ENCODE measurements at places on chromosomes 5 and 9.

DNA sequence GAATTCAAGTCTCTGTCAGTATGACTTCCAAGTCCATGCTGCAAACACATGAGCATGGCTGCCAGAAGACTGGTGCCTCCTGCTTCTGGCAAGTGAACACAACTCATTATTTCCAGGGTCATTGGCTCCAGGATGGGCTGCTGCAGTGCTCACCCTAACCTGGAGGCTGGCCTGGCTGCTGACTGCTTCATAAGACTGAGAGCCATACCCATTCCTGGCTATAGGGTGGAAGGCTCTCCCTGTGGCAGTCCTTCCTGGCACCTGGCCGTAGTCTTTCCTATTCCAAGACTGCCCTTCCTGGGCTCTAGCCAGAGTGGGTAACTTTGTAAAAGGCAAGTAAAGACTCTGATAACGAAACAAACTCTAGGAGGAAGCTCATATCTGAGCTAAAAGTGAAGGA, 51.2 kb downstream of the CXXC5 start:
- DNase-seq, result no peak

DNA sequence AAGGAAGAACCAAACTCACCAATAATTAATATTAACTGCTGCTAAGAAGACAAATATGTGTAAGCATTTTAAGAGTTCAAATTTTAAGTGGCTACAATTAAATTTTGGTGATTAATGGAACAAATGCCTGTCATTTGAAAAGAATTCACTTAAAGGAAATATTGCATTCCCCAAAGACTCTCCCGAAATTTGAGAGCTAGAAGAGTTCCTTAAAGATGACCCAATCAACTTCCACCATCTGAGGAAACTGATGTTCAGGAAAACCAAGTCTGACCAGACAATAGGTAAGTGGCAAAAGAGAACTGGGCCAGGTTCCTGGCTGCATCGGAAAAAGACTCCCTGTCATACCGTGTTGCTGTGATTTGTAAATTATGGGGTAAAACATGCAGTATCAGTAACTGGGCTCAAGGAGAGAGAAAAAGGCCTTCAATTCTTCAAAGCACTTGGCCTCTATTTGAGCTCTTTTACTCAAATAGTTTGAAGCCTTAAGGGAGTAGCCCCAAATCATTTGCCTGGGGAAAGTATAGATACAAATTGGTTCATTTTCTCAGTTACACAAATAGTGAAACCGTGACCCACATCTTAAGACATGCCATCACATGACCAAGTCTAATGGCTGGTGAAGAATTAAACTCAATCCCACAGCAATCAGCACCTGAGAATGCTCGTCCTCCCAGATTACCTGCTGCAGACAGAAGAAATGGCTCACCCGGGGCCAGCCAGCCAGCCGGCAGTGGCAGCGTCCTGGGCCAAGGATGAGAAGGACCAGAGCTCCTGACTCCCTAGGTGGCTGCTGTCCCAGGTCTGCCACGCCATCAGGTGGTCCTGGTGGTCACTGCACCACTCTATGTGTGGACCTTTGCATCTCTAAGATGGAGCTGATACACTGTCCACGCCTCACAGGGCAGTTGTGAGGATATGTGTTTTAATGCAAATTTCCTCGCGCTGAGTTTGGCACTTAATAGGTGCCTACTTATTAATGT, 162.9 kb downstream of the TTLL11 start:
- no peak for DNase-seq

- no peak for DNase-seq
Measured at GRCh38 chr9:98181746-98182068, 10.7 kb downstream of the CORO2A start.

- no peak for DNase-seq
Measured at GRCh38 chr5:133746834-133747233, 134.5 kb upstream of the FSTL4 start.

DNA sequence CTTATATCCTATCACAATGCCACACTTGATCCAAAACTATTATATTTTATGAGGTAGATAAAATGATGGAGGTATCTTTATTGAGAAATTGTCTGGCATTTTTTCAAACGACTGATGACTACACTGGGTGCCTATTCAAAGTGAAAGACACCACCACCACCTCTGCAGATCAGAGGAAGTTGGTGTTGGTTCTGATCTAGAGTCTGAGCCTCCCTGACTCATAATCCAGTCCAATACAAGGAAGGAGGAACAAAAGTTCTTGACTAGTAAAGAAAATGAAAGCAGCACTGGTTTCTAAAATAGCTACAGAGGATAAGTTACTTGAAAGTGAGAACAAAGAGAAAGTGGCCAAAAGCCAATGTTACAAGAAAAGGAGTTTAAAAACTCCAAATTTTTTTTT, 139.9 kb downstream of the RFX3 start:
- no peak for DNase-seq

GRCh38 chr5:133421394-133421793, 190.9 kb downstream of the FSTL4 start:
- DNase-seq, result no peak

- DNase-seq, result no peak
Measured at GRCh38 chr5:139961435-139962157, 81.5 kb downstream of the NRG2 start.

DNA sequence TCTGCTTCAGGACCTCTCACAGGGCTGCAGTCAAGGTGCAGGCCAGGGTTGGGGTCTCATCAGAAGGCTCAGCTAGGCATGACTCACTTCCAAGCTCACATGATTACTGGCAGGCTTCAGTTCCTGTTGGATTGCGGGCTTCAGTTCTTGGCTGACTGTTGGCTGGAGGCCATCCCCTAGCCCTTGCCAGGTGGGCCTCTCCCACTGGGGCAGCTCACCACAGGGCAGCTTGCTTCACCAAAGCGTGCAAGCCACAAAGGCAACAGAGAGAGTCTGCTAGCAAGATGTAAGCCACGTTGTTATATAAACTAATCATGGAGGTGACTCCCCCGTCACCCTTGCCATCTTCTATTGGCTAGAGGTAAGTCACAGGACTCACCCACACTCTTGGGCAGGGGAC, 14.4 kb downstream of the CPLX2 start:
- DNase-seq, result no peak

- DNase-seq, result no peak
Measured at GRCh38 chr5:146390469-146390868, 51.8 kb downstream of the POU4F3 start.

DNA sequence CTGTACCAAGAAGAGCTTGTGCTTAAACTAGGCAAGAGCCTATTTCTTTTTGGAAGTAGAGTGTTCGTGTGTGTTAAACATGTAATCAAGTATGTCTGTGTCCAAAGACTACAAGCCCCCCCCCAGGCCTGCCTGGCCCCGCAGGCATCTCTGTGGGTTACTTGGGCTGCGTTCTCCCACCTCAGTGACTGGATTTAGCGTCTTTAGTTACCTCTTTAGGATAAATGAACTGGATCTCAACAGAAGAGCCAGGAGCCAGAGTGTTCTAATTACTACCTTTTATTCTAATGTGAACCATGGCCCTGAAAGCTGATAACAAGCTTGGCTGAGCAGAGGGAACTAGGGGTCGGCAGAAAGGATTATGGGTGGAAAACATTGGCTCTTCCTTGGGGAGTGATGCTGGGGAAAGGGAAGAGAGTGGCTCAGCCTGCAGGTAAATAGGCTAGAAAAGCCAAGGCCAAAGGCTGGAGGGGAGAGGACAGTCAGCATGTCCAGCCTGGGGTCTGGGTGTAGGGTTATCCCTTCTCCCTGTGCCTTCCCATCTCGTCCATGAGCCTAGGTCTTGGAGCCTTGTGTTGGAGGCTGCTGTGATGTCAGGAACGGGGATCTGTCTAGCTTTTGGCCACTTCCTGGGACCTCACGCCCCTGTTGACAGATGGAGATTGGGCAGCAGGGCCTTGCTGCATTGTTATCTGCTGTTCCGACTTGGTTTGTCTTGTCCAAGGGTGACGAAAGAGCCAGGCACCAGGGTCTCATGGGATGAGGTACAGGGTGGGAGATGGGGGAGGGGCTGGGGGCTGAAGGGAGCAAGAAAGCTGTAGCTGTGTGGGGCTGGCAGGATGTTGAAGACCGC, 11.1 kb downstream of the CD74 start:
- DNase-seq, result no peak

- DNase-seq, result no peak
Measured at GRCh38 chr5:34859253-34859652, 20.3 kb downstream of the TTC23L start.

- peak; percentile 55 for DNase-seq
Measured at GRCh38 chr5:88675708-88676636, 207.0 kb downstream of the MEF2C start.

DNA sequence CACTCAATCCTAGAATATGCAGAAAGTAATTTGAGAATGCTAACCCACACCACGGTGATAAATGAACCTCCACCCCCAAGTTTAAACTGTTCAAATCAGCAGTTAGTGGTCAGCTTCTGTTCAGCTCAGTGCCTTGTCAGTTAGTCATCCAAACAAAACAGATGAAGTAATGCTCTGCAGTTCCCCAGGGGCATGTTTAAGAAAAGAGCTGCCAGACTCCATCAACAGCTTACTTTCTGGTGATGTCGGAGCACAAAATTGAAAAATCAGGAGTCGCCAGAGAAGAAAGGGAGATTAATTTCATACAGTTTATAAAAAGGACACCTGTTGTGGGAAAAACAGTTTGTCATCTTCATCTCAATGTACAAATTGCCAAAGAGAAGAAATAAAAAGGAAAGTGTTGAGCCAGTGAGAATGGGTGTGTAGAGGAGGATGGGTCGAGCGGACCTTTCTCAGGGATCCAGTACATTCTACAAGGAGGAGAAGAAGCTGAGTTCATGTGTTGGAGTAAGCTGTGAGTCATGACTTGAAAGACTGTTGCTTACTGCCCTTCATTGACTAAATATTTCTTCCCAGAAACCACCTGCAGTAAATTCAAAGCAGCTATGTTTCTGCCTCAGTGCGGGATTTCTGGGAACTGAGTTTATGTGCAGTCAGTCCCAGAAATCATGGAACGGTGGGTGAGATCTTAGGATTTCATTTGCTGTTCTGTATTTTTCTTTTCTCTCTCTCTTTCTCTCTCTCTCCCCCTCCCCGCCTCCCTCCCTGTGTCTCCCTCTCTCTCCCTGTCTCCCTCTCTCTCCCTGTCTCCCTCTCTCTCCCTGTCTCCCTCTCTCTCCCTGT, 13.7 kb downstream of the TRIO start:
- no peak for DNase-seq

DNA sequence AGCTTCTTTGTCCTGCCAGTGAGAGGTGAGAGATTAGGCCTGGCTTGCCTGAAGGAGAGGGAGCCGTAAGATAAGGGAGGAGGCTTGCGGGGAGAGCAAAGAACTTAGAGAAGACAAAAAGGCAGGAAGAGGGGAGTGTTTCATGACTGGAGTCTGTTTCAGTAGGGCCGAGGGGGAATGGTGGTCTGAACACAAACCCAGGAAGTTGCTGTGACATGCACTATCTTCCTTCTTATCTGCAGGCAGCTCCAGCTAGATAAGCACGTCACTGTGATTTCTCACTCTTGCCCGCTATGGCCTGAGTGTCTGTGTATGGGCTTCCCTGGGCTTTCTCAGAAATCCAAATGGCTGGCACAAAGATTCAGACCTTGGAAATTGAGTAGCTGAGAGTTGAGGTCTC, 307.5 kb upstream of the CLINT1 start:
- DNase-seq, result no peak

- DNase-seq, result no peak
Measured at GRCh38 chr5:130652176-130652575, 512.9 kb downstream of the HINT1 start.

DNA sequence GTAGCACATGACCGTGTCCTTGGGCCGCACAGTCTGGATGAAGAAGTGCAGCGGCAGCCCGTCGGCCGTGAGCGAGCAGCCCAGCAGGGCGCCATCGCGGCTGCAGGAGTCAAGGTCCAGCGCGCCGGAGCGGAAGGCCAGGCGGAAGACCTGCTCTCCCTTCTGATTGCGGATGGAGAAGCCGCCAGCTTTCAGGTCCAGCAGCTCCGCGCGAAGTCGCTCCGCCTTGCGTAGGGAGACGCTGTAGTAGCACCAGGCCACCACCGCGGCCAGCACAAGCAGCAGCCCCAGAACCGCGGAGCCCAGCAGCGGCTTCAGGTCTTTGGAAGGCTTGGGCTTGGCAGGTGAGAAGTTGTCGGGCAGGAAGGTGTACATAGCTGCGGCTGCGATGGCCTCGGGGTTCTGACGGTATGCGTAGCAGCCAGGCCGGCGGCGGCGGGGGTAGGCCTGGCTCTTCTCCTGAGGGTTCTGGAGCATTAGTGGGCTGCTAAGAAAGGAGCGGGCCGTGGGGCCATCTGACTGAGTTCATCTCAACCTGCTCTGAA, 4.2 kb downstream of the MYORG start:
- DNase-seq, result no peak

DNA sequence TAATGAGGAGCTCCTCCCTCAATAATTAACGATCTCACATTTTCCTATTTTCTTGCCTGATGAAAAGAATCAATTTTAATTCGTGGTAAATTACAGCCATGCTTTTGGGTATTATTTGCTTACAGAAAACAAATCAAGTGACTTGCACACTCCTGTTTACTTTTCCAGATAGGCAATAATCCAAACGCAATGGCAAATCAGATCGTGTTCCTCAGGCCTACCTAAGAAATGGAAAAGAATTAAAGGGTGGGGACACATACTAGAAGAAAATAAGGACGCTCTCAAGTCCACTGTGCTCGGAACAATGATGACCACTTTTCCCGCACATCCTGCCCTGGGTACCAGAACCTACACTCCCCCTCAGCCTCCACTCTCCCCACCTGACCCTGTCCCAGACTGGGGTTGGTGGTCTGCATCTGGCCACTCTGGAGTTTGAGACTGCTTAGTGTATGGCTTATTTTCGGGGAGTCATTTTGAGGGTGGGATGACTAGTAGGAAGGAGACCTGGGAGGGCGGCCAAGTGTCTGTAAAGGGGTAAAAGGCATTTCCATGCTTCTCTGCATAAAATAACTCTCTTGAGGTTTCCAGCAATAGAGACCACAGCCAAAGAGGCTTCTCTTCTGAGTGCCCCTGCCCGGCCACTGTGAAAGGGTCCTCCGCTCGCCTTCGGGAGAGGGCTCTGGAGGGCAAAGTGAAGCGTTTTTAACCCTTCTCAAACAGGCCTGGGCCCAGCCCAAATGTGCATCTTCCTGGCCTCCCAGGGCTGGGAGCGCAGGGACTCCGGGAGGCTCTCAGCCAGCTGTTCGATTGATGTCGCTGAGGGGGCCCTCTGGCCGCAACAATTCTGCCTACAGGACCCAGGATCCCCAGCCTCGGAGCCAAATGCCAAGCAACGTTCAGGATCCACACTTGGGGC, 4.5 kb upstream of the OTP start:
- no peak for DNase-seq

DNA sequence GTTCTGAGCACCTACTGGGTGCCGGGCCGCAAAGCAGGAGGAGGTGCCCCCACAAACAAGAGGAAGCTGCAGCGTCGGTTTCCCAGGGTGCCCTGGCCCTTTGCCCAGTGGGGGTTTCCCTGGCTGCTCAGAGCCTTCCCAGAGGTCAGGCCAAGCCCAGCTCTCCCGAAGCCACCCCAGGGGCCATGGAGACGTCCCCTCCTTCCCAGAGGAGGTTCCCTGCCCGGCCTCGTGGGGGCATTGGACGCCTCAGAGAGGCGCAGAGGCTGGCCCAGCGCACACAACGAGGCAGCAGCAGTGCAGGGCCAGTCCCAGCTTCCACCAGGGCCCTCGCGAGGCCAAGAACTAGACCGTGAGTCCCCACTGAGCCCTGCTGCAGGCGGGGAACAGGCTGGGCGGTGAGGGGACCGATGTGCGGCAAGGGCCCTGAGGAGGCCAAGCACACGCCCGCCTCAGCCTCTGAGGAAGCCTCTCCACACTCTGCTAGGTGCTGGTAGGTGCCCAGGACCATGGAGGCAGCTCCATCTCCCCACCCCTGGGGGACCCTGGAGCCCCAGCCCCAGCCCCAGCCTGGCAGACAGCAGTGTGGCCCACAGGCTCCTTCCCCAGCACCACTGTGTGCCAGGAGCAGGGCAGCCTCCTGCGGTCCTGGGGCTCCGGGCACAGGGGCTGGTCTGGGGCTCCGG, 7.0 kb downstream of the DIPK1B start:
- DNase-seq, result peak; percentile 38

- no peak for DNase-seq
Measured at GRCh38 chr5:156913719-156914370, 49.2 kb downstream of the TIMD4 start.

Data from body of pancreas (tissue), 4 donors.